ENCODE measurements at places on chromosomes 12 and 14.

- DNase-seq: no peak
Measured at GRCh38 chr12:71639341-71639760, 24.3 kb downstream of the ZFC3H1 start.

- DNase-seq: no peak
Measured at GRCh38 chr12:115450017-115450416, 766.0 kb upstream of the TBX3 start.

DNA sequence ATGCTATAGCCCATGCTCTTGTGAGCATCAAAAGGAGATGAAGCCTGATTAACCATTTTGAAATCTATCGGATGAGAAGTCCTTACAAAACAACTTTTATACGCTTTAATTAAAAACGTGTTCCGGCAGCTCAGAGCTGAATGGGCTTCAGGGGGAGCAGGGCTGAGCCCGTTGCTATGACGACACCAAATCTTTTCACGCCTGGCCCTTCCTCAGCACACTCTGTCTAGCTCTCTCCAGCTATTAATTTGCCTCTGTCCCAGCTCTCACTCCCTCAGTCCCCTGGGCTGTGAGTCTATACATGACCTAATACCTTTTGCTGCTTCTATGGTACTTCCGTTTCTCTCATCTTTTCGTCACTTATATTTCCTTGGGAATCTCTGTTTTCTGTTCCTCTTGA is 15.8 kb downstream of the FOXA1 start:
- DNase-seq: no peak

- peak; percentile 51 for DNase-seq
Measured at GRCh38 chr12:2834581-2835491, at the start of gene NRIP2. TSS of gene NRIP2 (minus strand) at chr12:2835035. CDS start at chr12:2834983, 52 bp downstream.

GRCh38 chr14:101152855-101153254 is 249.3 kb upstream of the RTL1 start:
- DNase-seq: no peak

GRCh38 chr14:69643430-69644200 is 32.2 kb downstream of the SUSD6 start:
- no peak for DNase-seq

DNA sequence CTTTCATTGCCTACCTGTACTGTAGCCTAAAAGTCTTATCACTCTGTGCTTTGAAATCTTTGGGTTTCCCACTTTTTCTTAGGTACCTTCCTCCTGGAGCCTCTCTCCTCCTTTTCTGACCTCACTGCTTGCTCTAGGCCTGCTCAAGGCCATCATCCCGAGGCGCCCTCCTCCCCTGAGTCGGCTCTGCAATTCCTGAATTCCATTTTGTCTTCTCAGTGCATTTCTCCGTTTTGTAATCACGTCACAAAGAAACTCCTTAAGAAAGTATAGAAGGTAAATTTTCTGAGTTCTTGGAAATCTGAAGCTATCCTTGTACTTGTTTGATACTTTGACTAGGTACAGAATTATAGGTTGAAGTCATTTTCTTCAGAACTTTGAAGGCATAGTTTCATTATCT is 25.2 kb downstream of the ZC3H14 start:
- DNase-seq: no peak

DNA sequence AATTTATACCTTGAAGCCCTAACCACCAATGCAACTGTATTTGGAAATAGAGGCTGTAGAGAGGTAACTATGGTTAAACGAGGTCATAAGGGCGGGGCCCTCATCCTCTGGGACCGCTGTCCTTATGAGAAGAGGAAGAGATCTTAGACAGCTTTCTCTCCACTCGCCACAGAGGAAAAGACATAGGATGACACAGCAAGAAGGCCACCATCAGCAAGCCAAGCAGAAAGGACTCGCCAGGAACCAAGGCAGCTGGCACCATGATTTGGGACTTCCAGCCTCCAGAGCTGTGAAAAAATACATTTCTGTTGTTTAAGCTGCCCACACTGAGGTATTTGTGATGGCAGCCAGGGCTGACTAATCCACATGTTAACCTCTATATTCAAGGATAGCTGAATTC is 30.4 kb upstream of the BCAT1 start:
- no peak for DNase-seq

DNA sequence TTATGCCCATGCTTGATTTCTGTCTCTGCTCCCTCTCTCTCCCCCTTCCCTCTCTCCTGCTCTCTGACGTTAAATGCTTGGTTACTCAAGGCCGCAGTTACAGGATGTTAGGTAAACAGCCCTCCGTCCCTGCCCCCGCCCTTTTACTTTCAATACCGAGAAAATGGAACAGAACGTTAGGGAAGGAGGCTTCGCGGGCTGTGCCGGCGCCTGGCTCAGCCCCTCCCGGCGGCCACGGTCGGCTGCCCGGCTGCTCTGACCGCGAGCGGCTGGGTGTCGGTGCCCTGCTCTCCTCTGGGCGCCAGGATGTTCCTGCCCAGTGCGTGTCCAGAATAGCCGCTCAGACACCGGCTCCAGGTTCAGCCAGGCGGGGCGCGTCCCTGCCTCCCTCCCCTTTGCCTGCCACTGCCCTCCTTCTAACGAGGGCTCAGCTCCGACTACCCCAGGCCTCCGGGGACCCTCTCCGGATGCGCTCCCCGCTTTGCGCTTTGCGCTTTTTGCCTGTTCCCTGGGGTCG is 166.1 kb downstream of the ADCK1 start:
- no peak for DNase-seq

DNA sequence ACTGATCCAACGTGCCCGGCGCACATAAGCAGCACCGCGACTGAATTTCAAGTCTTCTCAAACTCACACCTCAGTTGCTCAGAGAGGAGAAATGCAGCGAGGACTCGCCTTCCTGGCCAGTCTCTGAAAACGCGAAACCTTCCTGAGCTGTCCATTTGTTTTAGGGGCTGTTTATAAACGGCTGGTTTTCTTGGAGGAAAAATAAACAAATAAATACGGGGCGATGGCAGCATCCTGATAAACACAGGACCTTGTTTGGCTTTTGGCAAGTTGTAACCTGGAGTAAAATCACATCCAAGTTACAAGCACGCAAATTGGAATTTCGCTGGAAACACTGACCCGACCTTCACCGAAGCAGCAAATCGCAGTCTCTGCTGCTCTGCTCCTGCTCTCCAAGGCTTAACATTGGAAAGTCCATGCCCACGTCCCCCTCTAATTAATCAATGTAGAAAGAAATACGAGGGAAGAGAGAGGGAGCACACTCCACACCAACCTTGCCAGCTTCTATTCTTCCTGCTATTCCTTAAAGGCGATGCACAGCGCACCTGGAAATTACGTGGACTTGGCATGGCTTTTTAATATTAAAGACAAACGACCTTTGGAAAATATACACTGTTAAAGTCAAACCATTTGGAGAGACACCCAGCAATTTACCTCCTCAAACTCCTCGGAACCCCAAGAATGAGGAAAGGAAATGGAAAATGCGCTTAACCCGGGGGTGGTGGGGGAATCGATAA is 248.8 kb downstream of the APAF1 start:
- no peak for DNase-seq

GRCh38 chr12:16163146-16163545 is 114.3 kb downstream of the SLC15A5 start:
- no peak for DNase-seq

DNA sequence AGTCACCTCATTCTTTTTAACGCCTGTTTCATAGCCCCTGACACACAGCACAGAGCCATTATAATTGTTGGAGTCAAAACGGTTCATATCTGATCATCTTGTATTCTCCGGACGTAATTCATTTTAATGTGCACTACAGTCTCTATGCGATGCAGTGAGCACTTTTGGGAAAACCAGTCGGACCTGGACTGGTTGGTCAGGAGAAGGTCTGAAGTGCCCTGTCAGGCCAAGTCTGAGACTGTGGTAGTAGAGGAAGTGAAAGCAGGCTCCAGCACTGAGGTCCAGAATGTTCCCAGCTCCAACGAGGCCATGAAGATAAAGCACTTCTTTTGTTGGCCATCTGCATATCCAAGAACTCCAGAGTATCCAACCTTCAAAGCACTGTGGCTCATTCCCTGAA is 117.1 kb upstream of the NCOR2 start:
- no peak for DNase-seq

DNA sequence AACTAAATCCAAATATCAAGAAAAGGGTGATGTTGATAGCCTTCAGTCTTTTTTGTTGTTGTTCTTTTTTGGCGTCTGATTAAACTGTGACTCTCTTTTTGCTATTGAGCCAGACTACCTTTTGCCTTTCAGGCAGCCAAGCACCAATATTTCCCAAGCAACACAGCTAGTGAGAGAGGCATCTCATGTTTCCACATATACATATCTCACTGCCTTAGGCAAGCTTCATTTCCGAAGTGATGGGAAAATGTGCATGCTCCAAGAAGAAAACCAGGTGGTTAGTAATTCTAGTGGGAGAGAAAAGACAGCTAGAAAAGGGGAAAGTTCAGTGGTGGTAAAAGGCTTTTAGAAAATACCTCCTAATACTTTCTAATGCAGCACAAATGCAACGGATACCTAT is 277.7 kb downstream of the TMTC2 start:
- no peak for DNase-seq

- no peak for DNase-seq
Measured at GRCh38 chr14:84584511-84584910, 945.4 kb upstream of the FLRT2 start.

- DNase-seq: no peak
Measured at GRCh38 chr12:19003141-19003540, 126.4 kb upstream of the PLEKHA5 start.

DNA sequence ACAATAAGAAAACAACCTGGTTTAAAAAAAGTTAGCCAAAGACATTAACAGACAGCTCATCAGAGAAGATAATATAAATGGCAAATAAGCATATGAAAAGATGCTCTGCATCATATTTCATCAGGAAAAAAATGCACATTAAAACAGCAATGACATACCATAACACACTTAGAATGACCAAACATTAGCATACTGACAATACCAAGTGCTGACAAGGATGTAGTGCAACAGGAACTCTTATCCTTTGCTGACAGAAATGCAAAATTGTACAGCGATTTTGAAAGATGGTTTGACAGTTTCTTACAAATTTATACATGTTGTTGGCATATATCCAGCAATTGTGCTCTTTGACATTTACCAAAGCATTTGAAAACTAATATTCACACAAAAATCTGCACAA is 573.0 kb downstream of the FSCB start:
- DNase-seq: no peak

DNA sequence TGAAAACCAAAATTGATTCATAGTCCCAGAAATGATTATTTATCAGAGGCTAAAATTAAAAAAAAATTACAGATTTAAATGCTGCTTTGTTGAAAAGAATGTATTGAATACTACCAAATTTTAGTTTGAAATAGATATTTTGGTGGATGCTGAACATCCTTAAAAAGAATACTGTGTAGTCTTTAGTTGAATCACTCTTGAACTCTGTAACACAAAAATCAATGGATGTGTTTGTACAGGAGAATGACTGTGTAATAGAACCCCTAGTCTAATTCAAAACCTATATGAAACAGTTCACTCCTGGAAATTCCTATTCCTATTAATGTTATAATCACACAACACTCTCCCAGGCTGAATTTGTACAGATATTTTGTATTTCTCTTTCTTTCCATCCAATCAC is 1.5 kb upstream of the TSPAN8 start:
- DNase-seq: no peak

GRCh38 chr14:91089958-91090535 is 23.8 kb upstream of the DGLUCY start:
- DNase-seq: no peak

- DNase-seq: no peak
Measured at GRCh38 chr14:70707138-70708038, 65.7 kb downstream of the TTC9 start.

- no peak for DNase-seq
Measured at GRCh38 chr12:27808841-27809240, 28.8 kb upstream of the MANSC4 start.

DNA sequence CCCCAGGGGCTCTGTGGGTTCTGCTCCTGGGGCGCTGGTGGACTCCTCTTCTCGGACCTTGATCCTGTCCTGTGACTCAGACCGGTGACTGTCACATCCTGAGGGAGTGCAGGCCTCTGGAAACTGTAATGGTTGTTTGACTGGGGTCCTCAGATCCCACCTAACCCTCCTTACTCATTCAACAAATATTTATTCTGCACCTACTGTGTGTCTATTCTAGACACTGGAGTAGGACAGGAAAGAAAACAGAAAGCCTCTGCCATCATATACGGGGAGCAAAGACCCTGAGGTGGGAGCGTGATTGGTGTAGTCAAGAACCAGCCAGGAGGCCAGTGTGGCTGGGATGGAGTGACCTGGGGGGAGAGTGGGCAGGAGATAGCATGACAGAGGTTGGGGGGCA is 47.6 kb downstream of the ESRRB start:
- DNase-seq: no peak

DNA sequence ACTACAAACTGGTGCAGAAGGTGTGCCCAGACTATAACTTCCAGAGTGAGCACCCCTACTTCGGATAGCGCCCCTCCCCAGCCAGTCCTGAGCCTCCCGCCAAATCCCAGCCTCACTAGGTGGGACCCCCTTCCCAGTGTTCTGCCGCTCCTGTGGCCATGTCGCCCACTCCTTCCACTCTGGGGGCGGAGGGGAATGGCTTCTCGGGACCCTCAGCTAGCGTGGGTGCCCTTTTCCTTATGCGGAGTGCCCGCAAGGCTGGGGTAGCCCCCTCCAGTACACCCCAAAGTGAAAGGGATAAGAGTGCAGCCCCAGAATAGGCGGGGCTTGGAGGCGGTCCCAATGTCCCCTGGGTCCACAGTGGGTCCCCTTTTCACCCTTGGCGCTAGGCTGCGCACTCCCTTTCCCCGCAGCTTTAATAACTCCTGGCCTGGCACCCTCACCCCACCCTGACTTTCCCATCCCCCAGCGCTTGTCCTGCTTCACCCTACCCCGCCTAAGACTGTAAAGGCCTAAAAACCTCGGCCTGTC is 3.8 kb upstream of the SHMT2 start:
- DNase-seq: no peak

DNA sequence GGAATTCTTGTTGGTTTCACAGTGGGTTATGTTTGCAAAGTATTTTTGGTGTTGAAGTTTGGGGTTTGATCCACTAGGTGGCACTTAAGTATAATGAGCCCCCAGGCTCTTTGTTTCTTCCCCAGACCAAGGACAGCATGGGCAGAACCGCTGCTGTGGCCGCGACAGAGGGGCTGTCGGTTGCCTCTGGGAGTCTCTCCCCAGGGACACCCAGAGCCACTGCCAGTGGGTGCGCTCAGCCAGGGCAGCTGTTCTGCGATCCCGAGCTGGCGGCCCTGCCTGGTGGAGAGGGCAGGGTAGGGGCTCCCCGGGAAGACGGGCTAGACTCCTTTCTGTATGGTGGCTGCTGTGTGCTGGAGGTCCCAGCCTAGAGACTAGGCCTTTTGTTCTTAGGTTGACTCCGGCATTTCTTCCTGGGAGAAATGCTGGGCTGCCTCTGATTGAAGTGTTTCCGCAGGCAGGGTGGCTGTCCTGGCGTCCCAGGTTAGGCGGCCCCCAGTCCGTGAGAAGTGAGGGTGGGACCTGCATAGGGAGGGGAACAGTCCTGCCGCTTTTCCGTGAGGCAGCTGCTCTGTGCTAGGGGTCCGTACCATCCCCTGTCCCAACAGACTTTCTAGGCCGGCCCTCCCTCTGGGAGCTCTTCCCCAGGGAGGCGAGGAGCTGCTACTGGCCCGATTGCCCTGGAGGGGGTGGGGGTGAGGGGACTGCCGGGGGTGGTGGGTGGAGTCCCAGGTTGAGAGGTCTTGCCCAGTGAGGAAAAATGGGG is 253.1 kb upstream of the PELI2 start:
- DNase-seq: no peak

- no peak for DNase-seq
Measured at GRCh38 chr12:102957339-102958050, at the start of gene ASCL1. TSS of gene ASCL1 (plus strand) at chr12:102957674. CDS start at chr12:102958245, 571 bp downstream.

Data from skin of body (tissue), 3 donors.